ENCODE measurements at places on chromosomes 7 and 10.

DNA sequence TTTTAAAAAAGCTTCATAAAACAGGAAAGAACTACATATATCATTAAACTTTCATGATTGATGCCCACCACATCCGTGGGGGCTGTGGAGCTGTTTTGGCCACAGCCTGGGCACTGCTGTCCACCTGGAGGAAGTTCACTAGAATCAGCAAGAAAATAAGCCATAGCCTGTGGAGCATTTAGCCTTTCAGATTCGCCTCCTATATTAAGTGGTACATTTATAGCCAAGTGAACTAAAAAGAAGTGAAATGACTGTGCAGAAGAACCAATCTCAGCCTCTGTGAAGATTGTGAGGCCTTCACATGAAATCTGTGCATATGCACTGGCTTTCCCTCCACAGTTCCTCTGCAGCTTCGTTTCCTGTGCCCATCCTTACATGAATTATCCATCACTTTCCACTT, 23.5 kb downstream of the WNT16 start:
- DNase-seq: no peak

GRCh38 chr7:105688617-105689016, 107.3 kb upstream of the EFCAB10 start:
- no peak for DNase-seq

DNA sequence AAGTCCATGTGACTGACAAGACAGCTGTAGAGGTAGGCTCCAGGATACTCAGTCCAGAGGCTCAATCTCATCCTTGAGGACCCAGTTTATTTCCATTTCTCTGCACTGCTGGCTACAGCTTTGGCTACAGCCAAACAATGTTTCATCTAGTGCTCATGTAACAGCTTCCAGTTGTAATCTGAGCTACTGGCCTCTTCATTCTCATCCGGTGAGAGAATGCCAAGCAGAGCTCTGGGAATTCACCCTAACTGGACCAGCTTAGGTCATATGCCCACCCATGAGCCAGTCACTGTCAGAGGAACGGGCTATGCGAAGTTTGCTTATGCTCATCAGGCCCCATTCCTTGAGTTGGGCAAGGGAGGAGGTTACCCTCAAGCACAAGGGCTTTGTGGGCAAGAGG, 192.9 kb downstream of the EVX1 start:
- DNase-seq: no peak

- no peak for DNase-seq
Observed at GRCh38 chr7:19665399-19666008, 43.3 kb downstream of the POLR1F start.

GRCh38 chr10:62379394-62379793, 5.2 kb downstream of the ZNF365 start:
- DNase-seq: no peak

GRCh38 chr7:23369695-23370404, 70.7 kb downstream of the MALSU1 start:
- no peak for DNase-seq

DNA sequence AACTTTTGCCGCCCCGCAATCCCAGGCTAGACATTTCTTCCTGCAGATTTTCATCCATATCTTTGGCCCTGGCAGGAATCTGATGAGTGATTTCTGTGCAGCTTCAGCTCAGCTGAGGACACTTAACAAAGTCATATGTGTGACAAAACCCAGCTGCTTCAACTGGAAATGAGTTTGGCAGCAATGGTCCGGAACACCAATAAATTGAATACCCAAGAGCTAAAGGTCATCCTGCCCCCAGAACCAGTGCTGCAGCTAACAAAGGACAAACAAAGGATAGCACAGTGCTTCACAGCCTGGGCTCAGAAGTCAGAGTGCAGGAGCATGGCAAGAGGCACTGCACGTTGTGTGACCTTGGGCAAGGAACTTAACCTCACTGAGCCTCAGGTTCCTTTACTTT, 40.0 kb upstream of the TRIL start:
- no peak for DNase-seq

GRCh38 chr10:20535897-20536881, 360.9 kb downstream of the NEBL start:
- DNase-seq: no peak

DNA sequence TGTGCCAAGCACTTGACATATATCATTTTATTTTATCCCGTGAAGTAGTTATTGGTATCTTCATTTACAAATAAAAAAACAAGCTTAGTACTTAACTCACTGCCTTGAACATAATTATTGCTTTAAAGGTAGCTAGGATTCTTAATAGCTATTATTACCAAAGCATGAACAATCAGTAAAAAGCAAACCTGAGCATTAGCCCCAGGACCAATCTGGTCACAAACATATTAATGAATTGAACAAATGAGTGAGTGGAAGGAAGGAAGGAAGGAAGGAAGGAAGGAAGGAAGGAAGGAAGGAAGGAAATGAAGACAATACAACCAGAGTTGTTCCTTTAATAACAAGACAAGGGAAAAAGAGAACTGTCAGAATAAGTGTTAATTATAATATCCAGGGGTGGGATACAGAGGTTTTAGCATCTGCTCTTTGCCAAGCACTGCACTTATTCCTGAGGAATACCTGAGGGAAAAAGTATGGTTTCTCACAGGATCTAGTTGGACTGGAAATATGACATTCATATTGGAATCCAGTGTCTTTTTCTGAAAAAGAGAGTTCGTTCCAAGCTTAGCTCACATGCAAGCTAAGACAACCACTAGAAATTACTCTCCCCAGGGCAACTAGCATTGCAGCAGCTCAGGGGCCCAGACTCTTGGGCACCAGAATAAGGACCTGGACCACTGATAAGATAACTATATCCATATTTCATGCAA, 172.9 kb upstream of the MGMT start:
- no peak for DNase-seq

DNA sequence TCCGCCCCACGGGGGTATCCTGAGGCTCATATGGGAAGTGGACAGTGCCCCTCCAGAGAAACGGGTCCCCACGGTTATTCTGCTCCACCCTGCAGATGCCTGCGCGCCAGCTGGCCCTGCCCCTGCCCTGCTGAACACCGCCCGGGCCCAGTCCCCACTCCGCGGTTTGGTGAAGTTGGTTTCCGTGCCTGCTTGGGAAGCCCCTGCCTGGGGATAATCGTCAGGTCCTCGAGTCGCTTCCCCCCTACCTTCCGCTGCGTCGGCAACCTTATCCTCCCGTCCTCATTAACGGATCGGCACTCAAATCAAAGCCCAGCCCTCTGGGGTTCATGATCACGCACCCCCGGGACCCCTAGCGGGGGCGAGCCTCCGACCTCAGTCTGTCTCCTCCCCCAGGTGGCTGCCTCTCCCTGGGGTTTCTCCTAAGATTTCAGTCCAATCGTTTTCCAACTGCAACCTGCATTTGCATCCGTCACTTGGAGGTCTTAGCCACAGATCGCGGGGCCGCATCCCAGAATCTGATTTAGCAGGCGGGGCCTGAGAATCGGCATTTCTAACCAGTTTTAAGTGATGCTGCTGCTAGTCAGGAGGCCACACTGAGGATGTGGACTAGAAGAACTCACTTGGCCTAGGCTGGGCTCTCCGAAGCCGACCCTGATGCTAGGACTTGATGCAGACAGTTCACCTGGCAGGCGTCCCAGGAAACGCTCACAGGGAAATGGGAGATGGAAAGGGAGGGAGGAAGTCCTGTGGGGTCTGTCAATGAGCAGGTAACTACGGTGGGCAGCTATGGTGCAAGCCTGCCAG, 27.6 kb downstream of the WDR86 start:
- DNase-seq: no peak

Data from DND-41 (cell line).